NK-92 treated with Interleukin-12 subunit alpha and Interleukin-12 subunit beta, amount 100 ng/mL, for 24 hours (cell line): ENCODE measurements at places on chromosomes 1 and 21.

DNA sequence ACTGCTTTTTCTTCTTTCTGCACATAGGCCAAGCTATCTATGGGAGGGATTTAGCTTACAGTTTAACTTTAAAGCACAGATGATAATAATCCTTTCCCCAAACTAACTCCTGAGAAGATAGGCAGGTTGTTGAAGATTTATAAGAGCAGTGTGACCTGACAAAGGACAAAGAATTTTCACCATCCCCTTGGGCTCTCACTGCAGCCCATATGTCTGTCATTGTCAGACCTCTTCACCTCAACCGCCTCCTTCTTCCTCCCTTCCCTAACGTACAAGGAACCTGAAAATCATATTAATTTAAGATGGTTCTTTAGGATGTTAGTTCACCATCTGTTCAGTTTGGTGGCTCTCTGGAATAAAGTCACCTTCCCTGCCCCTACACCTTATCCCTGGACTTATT lies 5.0 kb downstream of the RNU1-2 start:
- no peak for DNase-seq

DNA sequence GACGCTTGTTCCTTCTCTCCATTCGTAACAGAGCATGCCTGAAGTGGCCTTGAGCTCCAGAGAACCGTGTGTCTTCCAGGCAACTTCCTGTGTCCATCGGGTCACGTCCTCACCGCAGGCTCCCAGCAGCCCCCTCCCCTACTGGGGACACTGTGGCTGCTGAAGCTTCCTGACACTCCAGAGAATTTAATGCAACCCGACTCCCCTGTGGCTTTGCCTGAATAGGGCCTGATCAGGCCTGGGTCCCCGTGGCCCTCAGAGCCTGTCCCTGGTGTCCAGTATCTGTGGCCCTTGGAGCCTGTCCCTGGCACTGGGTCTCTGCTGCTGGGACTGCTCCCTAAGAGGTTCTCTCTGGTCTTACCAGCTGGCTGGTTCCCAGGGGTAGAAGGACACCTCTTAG lies 219.7 kb upstream of the VAMP3 start:
- no peak for DNase-seq

- DNase-seq = no peak
These were observed 151.3 kb upstream of the GJB5 start for GRCh38 chr1:34603594-34603993.

- DNase-seq = no peak
These were observed 78.4 kb upstream of the DNAJC6 start for GRCh38 chr1:65230731-65231481.

DNA sequence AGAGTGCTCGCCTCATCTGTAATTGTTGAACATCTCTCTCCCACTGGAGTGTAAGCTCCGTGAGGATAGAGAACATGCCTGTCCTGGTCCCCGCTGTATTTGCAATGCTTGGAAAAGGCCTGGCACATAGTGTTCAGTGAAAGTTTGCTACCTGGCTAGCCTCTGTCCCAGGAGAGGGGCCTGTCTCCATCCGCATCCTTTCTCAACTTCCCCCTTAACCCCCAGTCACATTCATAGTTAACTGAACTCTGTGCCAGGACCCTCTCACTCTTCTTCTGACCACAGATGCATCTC lies 15.2 kb downstream of the SPOCD1 start:
- DNase-seq = no peak

- DNase-seq = no peak
These were observed 465.3 kb upstream of the PTBP2 start for GRCh38 chr1:96256130-96256790.

DNA sequence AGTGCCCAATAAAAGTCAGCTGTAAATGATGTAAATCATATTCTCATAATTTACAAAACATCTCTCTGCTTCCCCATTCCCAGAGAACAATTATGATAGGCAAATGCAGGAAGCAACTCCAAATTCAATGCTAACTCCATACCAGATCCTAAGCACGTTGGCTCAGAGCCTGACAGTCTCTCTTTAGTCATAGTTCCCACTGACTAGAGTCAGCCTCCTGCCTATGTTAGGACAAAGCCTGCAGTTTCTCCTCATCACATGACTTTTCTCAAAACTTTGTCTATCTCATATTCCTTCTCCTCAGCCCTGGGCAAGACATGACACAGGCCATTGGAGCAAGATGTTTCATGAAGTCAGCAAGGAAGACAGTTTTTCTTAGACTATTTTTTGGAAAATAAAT lies 101.5 kb upstream of the COL24A1 start:
- DNase-seq = no peak

- DNase-seq = no peak
These were observed 55.9 kb downstream of the LEPR start for GRCh38 chr1:65476327-65476726.

DNA sequence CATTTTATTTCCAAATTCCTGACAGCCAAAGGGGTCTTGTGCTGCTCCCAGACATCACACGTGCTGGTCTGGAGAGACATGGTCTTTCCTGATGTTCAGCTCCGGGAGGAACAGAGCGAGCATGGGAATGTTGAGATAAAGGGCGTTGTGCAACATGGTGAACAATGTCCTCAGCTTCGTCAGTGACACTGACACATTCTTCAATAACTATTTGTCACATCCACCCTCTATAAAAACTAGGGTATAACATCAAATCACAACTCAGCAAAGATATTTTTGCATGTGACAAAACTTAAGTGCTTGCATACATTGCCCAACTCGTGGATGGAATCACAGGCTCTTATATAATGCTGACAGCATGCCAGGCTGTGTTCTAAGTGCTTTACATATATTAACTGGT lies 42.4 kb upstream of the GRHL3 start:
- no peak for DNase-seq

GRCh38 chr1:178060789-178061556 lies 32.9 kb upstream of the RASAL2 start:
- DNase-seq = no peak

DNA sequence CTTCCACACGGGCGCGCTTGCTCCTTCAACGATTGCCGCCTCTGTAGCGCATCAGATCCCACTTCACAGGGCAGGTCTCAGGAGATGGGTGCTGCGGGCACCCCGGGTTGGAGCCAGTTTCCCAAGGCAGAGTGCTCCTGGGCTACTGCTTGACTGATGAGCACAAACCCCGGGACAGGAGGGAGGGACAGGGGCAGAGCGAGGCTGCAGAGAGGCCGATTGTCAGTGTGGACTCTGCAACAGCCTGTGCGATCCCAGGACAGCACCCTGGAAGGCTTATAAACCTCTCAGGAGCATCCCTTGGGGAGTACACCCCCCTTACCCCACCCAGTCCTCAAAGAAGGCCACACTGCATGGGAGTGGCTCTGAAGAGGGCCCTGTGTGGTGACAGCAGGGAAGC lies 28.0 kb upstream of the BACE2 start:
- DNase-seq = no peak

GRCh38 chr21:34582506-34583150 lies 32.3 kb downstream of the RCAN1 start:
- DNase-seq = peak; percentile 43

GRCh38 chr1:28171246-28171645 lies 5.2 kb downstream of the PTAFR start:
- DNase-seq = no peak

- no peak for DNase-seq
These were observed 9.4 kb downstream of the ZCCHC17 start for GRCh38 chr1:31306278-31306677.

DNA sequence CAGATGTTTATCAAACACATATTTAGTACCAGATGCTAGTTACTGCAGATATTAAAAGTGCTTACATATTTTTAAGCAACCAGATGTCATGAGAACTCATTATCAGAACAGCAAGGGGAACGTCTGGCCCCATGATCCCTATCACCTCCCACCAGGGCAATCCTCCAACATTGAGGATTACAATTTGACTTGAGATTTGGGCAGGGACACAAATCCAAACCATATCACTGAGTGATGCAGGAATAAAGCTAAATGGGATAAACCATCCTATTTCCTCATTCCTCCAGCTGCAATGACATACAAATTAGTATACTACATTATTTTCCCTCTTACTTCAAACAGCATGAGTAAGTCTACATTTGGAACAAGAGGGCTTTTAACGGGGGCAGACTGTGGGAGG lies 3.1 kb upstream of the KCNK2 start:
- no peak for DNase-seq

- DNase-seq = no peak
These were observed 114.9 kb upstream of the SLC45A1 start for GRCh38 chr1:8203056-8203455.

- no peak for DNase-seq
These were observed 2.6 kb downstream of the PRDM2 start for GRCh38 chr1:13702425-13703127.

DNA sequence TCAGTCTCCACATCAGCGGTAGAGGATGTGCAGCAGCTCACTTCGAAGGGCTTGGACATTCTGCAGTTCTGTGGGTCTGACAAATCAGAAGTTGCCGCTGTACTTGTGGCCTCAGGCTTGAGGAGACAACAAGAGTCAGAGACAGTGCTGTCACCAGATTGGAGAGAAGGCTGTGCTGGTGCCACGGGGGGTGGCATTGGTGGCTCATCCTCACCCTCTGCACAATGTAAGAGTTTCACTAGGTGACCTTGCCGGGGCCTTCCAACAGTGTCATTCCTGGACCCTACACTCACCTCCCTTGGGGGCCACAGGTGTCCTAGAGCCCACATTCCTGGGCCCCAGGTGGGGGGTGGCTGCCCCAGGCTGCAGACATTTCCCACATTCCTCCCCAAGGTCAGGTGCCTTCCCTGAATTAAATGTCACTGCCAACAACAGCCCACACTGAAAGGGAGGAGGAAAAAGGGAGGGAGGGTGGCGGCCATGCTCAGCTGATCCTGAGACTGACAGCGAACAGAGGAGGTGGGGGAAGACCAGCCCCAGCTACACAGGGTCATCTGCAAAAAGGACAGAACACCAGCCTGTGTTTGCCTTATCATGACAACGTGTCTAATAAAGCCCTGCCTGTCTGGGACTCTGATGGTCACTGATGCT lies 46.4 kb downstream of the TMCC2 start:
- DNase-seq = no peak

DNA sequence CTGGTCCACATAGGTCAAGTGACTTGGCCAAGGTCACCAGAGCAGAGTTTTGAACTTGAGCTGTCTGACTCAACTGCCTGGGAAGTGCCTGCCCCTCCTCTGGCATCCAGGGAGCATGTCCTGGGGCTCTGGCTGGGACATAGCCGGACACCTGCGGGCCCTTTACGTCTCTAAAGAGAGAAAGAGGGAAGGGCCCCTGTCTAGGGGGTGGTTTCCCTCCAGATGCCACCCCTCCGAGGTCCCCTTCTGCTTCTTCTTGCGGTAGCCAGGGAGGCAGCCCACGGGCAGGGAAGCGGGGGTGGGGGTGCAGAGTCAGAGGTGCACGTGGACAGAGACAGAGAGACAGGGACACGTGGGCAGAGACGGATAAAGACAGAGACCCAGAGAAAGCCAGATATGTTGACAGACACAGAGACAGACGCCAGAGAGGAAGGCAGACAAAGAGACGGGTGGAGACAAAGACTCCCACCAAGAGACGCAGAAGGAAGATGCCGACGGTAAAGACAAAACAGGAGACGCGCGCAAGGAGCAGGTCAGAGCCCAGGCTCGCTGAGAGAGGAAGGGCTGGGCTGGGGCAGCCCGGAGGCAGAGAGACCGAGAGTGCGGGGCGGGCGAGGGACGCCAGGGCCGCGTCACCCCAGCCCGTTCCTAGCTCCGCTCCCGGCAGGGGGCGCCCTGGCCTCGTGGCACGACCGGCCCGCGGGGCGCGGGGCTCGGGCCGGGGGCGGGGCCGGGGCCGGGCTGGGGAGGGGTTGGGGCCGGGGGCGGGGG lies 458 bp upstream of the ALPL start:
- no peak for DNase-seq

GRCh38 chr1:54962612-54963395 lies 17.6 kb upstream of the TMEM61 start:
- no peak for DNase-seq

DNA sequence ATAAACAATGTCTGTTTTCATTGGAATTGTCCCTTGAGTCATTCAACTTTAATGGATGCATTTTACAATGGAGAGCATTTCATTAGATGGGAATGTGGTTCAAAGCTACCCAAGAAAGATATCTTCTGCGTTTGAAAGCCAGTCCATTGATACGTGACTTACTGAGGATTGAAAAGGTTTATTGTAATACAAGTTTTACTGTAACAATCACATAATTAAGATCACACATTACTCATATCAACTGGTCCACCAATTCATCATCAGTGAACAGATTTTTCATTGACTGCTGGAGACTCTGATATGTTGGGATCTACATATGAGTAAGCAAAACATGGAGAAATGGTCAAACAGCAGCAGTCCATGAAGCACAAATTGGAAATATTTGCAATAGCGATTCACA lies 32.8 kb downstream of the KRTAP24-1 start:
- DNase-seq = no peak

GRCh38 chr21:42550817-42551216 lies 37.2 kb downstream of the SLC37A1 start:
- DNase-seq = no peak

- DNase-seq = peak; percentile 6
These were observed 1.6 kb downstream of the LMO4 start for GRCh38 chr1:87330057-87330884.

DNA sequence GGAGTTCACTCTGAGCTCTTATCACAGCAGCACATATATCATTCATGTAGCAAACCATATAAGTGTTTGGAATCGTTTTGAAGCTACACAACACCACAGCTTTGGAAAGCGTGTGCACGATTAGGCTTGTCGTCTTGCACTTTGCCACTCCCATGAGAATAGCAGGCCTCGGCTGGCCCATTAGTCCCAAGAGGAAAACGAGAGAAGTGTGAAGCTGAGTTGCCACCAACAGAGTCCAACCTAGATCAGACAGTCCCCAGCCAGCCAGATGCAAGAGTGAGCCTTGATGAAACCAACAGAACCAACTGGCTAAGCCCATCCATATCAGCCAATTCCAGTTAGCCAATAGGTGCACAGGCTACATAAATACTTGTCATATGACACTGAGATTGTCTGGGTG lies 238.4 kb downstream of the C1orf94 start:
- DNase-seq = no peak

GRCh38 chr1:59125676-59126320 lies 171.1 kb upstream of the FGGY start:
- no peak for DNase-seq

GRCh38 chr1:107016376-107016978 lies 40.0 kb upstream of the PRMT6 start:
- DNase-seq = no peak

GRCh38 chr1:56065729-56066128 lies 513.6 kb downstream of the PLPP3 start:
- no peak for DNase-seq

DNA sequence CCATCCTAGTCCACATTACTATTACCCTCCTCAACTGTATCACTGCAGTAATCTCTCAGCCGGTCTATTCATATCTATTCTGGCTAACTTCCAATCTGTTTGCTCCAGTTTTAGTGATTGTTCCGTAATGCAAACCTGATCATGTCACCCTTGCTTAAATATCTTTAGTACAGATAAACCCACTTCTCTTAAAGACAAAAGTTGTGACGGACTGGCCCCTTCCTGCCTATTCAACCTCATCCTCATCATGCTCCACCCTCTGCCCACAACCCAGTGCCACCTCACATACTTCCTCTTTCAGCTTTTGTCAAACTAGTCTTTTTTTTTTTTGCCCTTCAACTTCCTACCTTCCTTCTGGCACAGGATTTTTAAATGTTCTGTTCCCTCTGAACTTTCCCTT lies 2.8 kb upstream of the C1orf162 start:
- DNase-seq = peak; percentile 9

- no peak for DNase-seq
These were observed 111.1 kb downstream of the NAV1 start for GRCh38 chr1:201649761-201650622.

GRCh38 chr1:41629141-41629540 lies 144.7 kb upstream of the EDN2 start:
- DNase-seq = no peak

GRCh38 chr1:191804311-191804710 lies 354.0 kb upstream of the RGS18 start:
- DNase-seq = no peak
